ENCODE measurements at places on chromosomes 13 and 19. TPM values are rescaled to one million over a fixed set of nuclear protein-coding genes. Genes with fewer than 3 reads are reported as not detected.

- DNase-seq, result no peak
Observed at GRCh38 chr13:50127726-50128291, 112.6 kb downstream of the KCNRG start.

GRCh38 chr13:70310396-70311119, 202.3 kb upstream of the KLHL1 start:
- DNase-seq, result peak; percentile 50

- DNase-seq, result peak; percentile 89
Observed at GRCh38 chr19:52095172-52096014, at the start of gene ZNF841. TSS of gene ZNF841 (minus strand) at chr19:52095765. CDS start at chr19:52084801, 10,964 bp downstream.

DNA sequence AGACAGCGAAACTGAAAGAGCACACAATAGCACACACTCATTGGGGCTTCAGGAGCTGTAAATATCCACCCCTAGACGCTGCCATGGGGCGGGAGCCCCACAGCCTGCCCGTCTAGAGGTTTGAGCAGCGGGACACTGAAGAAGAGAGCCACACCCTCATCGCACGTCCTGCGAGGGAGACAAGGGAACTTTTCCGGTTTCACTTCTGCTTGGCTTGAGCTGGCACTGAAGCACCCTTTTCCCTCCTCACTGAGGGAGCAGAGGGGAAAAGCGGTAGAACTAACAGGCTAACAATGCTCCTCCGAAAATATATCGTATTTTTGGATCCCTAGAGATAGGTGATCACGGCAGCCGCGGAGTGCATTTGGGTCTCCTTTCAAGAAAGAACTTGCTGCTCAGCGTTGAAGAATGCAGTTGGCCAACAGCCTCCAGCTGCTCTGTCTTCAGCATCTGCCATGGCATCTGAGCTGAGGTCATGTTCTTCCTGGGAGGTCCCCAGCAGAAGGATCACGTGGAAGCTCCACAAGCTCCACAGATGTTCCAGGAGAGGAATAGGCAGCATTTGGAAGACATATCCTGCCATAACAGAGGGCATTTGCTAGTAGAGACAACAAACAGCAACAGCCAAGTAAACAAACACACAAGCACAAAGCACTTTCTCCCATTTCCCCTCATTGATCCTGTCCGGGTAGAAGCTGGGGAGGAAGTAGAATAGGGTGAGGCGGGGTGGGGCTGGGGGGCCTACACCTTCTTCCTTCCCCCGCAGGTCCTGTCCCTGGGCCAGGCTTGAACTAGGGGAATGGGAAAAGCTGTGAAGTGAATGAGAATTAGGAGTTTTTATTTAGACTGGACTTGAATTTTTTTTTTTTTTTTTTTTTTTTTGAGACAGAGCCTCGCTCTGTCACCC, 44.8 kb upstream of the ALOX5AP start:
- DNase-seq, result no peak

GRCh38 chr13:95375706-95376105, 74.5 kb upstream of the ABCC4 start:
- DNase-seq, result no peak

DNA sequence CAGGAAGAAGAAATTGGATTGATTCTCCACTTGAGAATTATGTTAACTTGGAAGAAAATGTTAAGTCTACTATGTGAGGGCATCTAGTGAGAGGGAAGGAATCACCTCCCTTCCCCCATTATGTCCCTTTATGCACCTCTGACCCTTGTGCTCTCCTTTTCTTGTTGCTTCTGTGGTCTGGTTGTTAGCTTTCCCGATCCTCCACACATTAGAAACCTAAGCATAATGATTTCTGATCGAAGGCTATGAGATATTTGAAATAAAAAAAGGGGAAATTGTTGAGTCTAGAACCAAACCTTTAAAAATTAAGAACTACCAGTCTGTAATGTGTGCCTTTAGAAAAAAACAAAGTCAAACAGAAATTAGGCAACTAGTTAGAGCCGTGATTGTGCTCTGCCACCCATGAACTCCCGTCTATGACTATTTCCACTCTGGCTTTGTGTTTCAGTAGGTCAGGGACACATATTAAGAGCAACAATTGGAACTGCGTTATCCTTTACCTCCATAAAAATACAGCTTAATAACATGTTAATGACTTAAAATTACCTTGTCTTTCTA, 463 bp upstream of the GPC6 start:
- no peak for DNase-seq

DNA sequence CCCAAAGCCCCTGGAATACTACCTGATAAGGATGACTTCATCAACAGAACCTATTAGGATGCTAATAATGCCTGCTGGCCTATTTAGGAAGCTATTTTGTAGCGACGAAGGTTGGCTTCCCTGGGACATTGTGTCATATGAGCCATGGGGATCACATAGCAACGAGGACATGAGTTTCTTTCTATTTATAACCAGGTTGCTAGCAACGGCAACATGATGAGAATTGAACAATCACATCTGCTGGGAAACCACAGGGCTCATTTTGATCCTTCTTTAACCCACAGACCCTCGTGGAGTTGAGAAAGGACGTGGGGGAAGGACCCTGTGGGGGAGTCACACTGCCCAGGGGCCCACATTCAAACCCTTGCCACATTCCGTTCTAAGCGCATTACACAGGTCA, 172.2 kb downstream of the COL4A1 start:
- DNase-seq, result peak; percentile 42

DNA sequence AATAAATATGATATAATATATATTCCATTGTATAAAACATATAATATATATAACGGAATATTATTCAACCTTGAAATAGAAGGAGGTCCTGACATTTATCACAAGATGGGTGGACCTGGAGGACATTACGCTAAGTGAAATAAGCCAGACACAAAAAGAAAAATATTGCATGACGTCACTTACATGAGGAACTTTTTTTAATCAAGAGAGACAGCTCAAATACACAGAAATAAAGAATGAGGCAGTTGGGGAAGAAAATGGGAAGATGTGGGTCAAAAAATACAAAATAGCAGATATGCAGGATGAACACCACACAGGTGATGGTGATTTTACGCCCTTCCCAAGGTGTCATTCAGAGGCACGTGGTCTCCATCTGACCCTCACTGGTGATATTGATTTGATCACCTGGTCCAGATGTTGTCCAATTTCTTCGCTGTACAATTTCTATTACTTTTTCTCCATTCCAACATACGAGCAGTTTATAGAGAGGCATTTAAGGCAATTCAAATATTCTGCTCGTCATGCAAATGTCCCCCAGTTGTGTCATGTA, 513 bp upstream of the ZNF317 start:
- DNase-seq, result no peak

- DNase-seq, result no peak
Observed at GRCh38 chr19:4980067-4980466, 11.2 kb downstream of the KDM4B start.

The LRP3 gene
- polyA plus RNA-seq, result 16.3 TPM

The NAPSA gene
- polyA plus RNA-seq, result 9.6 TPM

The PGLYRP1 gene
- polyA plus RNA-seq, result 0.32 TPM

The C19orf67 gene
- 0.12 TPM for polyA plus RNA-seq

The CEACAM8 gene
- 0.22 TPM for polyA plus RNA-seq

The PEAK3 gene
- polyA plus RNA-seq, result not detected

The SOHLH2 gene
- polyA plus RNA-seq, result 4.8 TPM

The PSG2 gene
- not detected for polyA plus RNA-seq

The CLIP3 gene
- polyA plus RNA-seq, result 55.9 TPM

Data from left kidney (tissue), 8 donors.